ENCODE measurements at places on chromosomes 2 and 18. TPM values are rescaled to one million over a fixed set of nuclear protein-coding genes. Genes with fewer than 3 reads are reported as not detected.

DNA sequence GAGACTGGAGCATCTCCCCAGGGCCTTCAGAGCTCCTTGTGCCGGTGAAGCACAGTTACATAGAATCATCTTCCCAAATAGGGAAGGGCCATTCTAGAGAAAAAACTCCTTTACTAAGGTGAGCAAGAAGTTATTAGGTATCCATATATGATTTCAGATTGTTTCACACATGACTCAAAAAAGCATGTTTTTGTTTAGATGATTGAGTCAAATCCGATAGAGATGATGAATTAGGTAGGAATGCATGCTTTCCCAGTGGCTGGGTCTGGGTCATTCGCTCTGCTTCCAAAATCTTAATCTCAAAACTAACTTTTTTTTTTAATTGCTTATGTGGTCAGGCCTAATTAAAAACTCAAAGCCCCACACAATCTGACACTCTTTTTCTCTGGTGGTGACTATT, 3.8 kb downstream of the NT5C1B start:
- no peak for DNase-seq

- DNase-seq: no peak
Observed at GRCh38 chr2:120289221-120289906, 36.7 kb downstream of the RALB start.

DNA sequence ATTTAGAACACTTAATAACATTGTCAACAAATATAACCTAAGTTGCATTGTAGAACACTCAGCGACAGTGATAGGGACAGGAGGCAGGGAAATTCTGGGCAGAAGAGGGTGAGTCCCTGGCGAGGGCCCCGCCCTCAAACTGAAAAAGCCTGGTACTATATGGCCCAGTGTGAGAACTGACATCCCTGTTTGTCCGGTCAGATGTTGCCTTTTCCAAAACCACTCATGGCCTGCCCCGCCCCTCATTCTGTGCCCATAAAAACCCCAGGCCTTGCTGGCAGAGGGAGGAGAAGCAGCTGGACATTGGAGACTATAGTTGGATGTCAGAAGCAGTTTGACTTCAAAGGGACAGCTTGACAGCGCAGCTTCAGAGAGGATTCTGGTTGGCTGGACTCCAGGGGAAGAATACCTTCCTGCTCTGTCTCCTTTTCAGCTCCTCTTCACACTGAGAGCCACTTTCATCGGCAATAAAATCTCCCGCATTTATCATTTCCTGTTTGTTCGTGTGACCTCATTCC, 47.0 kb downstream of the FAM117B start:
- no peak for DNase-seq

Gene NAT8
- total RNA-seq: not detected

Gene ID2
- 19.4 TPM for total RNA-seq

GRCh38 chr2:128374001-128374710, 55.5 kb upstream of the HS6ST1 start:
- DNase-seq: no peak

GRCh38 chr2:10303694-10304378, 1.1 kb downstream of the HPCAL1 start:
- no peak for DNase-seq

Gene CYP27C1
- 2.3 TPM for total RNA-seq
